Right renal cortex interstitium (tissue), 3 donors: ENCODE measurements at places on chromosomes 2 and 18.
A peak's percentile ranks its signal among the peaks of the same experiment; 100 is the strongest.

DNA sequence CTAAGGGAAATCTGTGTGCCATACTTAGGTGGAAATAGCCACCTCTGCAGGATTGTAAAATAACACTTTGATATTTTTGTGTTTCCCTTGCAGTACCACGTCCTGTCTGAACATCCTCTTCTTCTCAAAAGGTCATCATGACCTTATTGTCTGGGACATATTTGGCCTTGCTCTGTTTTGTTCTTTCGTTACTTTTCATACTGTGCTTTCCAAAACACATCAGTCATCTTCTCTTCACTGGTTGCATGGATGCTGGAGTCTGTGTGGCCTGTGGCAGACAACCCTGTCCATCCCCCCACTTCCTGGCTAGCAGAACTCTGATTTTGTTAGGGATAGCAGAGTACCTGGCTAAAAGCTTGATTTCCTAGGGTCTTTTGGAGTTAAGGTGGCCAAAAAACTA, 9.4 kb upstream of the GREB1 start:
- DNase-seq, result no peak

- no peak for DNase-seq
These were observed 101.2 kb downstream of the DGKD start for GRCh38 chr2:233455491-233455890.

DNA sequence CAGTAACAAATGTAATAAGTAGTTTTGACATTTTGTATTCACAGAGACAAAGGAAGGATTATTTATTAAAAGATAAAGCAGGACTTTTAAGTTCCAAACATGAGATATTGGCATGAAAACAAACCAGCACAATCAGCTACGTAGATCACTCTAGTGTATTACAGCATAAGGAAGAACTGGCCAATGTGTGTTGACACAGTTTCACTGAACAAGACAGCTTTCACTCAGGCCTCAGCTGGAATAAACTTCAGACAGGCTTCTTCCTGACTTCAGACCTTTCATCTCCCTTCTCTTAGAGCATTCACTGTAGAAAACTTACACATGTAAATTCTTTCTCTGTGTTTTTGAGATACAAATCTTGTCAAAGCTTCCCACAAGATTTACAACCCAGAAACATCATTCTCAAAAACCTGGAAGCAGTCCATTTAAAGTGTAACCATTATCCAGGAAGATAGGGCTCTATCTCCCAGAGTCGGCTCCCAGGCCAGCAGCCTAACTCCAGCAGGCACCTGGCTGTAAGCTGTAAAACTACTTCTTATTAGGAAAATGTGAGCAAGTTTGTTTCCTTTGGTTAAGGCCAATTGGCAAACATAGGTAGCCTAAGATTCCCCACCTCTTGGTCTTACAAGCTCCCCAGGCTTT, 768.3 kb upstream of the CDH7 start:
- DNase-seq, result no peak

- no peak for DNase-seq
These were observed 2.2 kb downstream of the LRRTM4 start for GRCh38 chr2:77519888-77520506.

- DNase-seq, result no peak
These were observed 4.0 kb downstream of the EMILIN2 start for GRCh38 chr18:2850816-2851215.

GRCh38 chr2:241804326-241805229, 4.4 kb upstream of the NEU4 start:
- no peak for DNase-seq

DNA sequence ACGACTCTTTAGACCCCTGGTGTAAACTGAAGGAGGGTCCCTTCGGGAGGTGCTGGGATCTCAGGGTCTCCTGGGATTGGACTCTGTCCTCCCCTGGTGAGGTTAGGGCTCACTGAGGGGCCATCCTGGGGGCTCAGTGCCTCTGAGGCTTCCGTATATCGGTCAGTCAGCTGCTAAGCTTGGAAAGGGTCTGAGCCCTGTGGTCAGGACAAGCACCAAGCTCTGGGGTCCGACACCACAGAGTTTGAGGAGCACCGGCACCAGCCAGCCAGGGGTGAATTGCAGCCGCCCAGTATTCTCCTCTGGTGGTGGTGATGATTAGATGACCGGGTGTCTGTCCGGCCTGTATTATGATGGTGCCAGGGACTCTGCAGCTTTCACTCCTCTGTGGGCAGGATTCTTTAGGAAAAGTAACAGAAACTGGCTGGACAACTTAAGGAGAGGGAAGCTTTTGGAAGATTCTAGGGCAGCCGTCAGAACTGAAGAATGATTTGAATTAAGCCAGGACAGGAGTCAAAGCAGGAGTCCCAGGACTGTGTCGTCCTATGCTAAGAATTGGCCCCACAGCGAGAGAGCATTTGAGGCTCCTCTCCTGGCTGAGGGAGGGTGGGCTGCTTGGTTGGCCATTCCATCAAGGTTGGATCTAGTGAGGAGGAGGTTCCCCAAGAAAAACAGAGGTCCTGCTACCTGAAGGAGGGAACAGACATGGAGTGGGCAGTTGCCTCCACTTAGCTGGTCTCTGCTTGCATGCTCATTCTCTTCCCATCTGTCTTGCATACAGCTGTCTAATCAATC, 158.6 kb upstream of the HS6ST1 start:
- DNase-seq, result no peak

- DNase-seq, result no peak
These were observed 355.9 kb downstream of the EIPR1 start for GRCh38 chr2:3021720-3022119.

DNA sequence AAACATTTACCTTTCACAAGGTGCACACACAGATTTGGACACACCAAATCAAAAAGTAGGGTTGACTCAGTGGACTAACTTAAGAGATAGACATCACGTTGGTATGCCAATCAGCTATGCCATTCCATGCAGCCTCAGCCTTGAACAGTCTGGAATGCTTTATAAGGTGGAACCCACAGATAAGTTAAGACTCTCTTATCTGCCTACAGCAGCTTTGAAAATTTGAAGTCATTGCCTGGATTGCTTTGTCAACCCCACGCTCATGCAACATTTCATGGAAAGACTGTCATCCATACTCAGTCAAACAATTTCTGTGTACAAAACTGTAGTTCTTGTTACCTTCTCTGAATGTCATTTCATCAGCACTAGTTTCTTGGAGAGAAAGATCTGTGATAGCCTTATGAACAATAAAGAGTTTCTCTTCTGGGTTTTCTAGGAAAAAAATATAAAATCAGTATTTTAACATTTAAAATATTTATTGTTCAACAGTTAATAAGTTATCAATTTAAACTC, 1.2 kb downstream of the ERMN start:
- no peak for DNase-seq

- DNase-seq, result no peak
These were observed 220.0 kb downstream of the LDLRAD4 start for GRCh38 chr18:13438507-13439056.

- DNase-seq, result no peak
These were observed 110.2 kb downstream of the MDH1 start for GRCh38 chr2:63698786-63699548.

DNA sequence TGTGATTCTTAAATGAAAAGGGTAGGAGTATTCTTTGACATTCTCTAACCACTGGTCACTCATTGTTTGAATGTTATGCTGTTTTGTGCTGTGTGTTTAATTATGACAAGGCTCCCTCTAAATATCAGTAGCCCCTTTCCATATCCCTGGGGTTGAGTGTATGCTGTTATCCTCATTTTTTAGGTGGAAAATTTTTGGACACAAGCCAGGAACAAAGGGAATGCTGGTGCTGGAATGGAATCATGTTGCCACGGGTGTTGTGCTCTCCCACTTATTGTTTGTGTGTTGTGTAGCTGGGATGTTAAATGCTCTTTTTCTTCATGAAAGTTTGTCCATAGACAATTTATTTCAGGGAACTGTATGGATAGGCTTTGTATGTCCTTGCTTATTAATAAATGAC, 43.3 kb downstream of the ZNF532 start:
- no peak for DNase-seq

- peak; percentile 54 for DNase-seq
These were observed 239.0 kb downstream of the CCDC178 start for GRCh38 chr18:33201509-33201926.

DNA sequence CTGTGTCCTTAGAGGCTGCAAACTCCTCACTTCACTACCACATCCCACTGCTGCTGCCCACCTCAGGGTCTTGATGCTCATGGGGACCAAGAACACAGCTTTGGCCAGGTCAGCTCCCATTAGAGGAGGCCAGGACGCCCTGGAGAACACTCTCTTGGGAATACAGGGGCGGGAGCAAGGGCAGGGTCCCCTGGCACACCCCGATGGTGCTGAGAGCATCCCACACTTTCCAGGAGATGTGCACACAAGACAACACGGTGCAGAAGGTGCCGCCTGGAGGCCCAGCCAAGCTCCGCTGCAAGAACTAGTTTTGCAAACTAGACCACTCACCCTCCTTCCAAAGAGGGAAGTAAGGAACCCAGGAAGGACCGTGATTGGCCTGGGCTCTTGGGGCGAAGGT, 304.4 kb upstream of the SALL3 start:
- DNase-seq, result no peak

GRCh38 chr18:63283305-63284094, 36.1 kb downstream of the BCL2 start:
- no peak for DNase-seq

- no peak for DNase-seq
These were observed 8.7 kb downstream of the ADRA2B start for GRCh38 chr2:96107708-96108065.
